ENCODE measurements at places on chromosomes 7 and 10.

DNA sequence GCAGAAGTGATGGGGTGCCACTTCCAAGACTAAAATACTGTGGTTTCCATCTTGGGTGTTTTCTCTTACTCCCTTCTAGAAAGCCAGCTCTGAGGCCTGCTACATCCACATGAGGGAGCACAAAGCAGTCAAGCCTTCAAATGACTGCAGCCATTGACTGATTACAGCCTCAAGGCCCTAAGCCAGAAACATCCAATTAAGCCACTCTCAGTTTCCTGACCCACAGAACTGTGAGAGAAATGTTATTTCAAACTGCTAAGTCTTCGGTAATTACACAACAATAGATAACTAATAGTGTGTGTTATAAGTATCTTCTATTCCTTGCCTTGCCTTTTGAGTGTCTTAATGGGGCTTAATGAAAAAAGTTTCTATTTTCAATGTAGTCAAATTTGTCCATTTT, 24.8 kb downstream of the BRAF start:
- DNase-seq, result no peak

DNA sequence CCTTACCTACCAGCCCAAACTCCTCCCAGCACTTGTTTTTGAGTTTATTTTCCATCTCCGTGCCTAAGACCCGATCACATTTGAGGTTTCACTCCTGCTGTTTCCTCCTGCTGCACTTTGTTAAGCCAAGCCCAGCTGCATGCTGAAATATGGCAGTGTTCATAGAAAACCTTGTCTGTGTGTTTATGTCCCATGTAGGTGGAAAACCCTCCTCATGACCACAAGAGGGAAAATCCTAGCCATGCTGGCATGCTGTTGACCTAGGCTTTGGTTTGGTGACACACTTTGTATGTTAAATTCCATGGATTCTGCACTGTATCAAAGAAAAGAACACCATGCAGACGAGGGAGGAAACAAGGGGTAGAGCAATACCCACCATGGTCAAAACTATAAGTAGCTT, 154.4 kb downstream of the CUBN start:
- no peak for DNase-seq

DNA sequence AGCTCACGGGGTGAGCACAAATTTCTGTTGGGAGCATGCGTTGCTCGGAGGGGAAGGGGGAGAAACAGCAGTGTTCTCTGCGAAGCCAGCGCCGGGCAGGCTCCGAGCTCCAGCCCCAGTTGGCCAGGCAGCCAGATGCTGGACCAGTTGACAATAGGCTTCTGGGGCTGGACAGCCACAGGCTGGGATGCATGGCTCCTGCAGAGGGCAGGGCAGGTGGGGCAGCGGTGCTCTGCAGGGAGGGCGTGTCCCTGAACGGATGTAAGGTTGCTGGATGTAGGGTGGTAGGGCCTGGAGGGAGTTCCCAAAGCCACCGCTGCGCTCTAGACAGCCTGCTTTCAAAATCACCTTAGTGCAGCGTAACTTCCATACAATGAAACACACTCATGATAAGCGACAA, 574.9 kb downstream of the GLRX3 start:
- DNase-seq, result no peak

- no peak for DNase-seq
Observed at GRCh38 chr7:46725838-46726237, 804.8 kb upstream of the IGFBP3 start.

- DNase-seq, result no peak
Observed at GRCh38 chr10:48605786-48606529, 1.1 kb upstream of the ARHGAP22 start.
